ENCODE measurements at places on chromosomes 7 and 10.

DNA sequence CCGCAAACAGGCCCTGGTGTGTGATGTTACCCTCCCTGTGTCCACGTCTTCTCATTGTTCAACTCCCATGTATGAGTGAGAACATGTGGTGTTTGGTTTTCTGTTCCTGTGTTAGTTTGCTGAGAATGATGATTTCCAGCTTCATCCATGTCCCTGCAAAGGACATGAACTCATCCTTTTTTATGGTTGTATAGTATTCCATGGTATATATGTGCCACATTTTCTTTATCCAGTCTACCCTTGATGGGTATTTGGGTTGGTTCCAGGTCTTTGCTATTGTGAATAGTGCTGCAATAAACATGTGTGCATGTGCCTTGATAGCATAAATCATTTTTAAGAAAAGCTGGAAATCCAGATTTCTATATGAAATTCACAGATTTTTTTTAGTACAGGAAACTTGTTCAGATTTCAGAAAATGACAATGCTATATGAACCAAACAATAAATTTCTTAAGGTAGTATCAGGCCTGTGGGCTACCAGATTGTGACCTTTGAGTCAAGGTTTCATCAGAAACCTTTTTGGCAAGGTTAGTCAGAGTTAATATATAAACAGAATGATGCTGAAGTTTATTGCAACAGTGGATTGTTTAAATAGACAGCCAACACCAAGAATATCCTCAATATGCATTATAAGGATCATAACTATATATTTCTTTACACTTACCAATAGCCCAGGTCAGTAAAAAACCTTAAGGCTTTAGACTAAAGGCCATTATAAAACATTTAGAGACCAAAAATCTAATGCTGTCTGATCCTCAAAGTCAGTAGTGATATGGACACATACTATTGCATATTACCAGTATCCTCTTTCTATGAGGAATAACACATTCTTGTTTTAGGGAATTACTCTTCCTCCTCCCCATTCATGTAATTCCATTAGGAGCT, 68.7 kb upstream of the PAPSS2 start:
- DNase-seq = no peak

- DNase-seq = no peak
Measured at GRCh38 chr7:38242814-38243213, 30.6 kb downstream of the TARP start.

DNA sequence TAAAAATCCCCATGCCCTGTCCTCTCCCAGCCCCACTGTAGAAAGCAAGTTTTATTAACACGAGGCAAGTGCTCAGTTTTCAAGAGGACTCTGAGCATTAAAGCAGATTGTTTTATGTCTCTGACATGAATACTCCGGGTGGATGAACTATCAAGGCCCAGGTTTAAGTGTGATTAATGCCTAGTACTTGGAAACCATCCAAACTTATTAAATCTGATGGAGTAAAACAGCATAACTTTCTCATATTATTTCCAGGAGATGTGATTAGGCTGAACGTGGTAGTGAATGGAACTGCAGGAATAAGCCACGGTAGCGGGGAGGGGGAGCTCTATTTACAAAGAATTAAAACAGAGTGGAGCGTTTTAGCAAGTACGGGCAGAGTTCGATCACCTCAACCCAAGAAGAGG, 144.2 kb upstream of the RNF32 start:
- no peak for DNase-seq

GRCh38 chr7:151448261-151449252, 8.6 kb upstream of the CRYGN start:
- DNase-seq = peak; percentile 35

GRCh38 chr10:33395201-33395600, 60.7 kb upstream of the NRP1 start:
- no peak for DNase-seq

GRCh38 chr7:139776486-139777132, 1.2 kb downstream of the HIPK2 start:
- peak; percentile 77 for DNase-seq

GRCh38 chr10:51108406-51108805, 34.1 kb downstream of the PRKG1 start:
- no peak for DNase-seq
